Peyer's patch (tissue), 4 donors: ENCODE measurements at places on chromosomes 7 and 10.

DNA sequence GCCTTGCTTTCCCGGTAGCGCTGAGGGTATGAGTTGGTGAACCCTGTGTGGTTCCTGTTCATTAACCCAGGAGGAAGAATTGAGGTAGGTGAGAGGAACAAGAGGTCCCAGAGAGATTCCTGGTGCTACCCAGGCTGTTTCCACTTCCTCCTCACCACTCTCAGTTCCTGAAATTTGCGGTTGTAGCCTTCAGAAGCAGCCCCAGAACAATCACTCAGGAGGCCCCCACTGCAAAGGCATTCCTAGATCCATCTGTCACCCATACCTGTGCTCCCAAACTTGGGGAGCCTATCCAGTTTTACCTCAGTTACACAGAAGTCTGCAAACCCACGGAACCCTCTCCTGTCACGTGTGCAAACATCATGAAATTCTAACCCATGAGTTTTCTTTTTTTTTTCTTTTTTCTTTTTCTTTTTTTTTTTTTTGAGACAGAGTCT, 9.0 kb upstream of the PIP4K2A start:
- DNase-seq: no peak

DNA sequence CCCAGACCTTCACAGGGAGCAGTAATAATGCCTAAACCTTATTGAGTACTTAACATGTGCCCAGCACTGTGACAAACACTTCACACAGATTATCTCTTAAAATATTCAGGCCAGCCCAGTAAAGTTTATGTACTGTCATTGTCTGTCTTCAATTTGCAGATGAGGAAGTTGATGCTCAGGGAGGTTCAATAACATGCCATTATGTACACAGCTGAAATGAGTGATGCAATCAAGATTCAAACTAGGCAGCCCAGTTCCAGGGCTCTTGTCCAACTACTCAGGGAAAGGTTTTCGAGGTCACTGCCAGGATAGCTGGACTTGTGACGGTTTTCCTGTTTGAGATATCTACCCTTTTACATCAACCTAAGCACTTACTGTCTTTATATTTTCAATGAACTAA, 56.1 kb downstream of the AUTS2 start:
- no peak for DNase-seq

GRCh38 chr10:130363051-130363450, 226.9 kb downstream of the GLRX3 start:
- DNase-seq: no peak

GRCh38 chr7:117284692-117285091, 38.2 kb downstream of the WNT2 start:
- no peak for DNase-seq

DNA sequence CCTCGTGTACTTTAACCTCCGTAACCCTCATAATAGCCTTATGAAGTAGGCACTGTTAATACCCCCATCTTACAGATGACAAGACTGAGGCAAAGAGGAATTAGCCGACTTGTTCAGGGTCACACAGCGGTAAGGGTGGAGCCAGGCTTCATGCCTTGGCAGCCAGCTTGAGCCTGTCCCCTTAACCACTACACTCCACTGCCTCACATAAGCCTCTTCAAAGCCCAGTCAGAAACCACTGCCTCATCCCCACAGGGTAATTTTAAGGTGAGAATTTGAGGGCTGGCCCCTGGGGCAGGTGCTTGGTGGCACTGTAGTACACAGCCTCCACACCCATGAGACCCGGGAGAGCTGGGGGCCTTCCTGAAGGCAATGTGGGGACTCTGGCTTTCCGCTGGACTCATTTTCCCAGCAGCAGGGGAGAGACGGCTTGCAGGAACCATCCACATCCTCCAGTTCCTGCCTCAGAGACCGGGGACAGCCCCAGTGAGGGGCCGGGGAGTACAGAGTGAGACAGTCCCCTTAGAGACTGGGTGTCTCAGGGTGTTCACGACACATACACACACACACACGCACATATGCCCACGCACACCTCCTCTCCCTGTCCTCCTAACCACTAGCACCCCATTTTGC, 7.6 kb upstream of the C10orf105 start:
- peak; percentile 62 for DNase-seq

DNA sequence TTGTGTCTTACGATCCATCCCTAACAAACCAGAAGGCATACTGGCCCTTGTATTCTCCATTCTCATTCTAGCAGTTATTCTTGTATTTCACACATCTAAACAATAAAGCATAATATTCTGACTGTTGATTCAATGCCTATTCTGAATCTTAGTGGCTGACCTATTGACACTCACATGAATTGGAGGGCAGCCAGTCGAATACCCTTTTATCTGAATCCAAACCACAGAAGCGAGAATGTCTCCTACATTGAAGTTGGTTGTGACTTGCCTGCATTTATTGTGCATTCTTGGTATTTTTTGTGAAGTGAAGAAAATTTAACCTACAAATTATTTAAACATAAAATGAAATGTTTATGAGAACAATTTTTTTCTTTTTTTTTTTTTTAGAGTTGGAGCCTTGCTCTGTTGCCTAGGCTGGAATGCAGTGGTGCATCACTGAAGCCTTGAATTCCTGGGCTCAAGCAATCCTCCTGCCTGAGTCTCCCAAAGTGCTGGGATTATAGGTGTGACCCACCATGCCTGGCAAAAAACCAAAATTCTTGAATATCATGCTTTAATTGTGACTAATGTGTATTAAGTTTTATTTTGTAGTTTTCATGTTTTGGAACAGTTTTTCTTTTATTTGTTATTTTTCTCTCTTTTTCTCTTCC, 22.7 kb downstream of the EXOC4 start:
- DNase-seq: no peak

- no peak for DNase-seq
These were observed 113.0 kb downstream of the PDE1C start for GRCh38 chr7:31957090-31957720.

GRCh38 chr7:124915242-124915641, 14.4 kb downstream of the POT1 start:
- DNase-seq: no peak

- DNase-seq: no peak
These were observed 89.3 kb downstream of the MAD1L1 start for GRCh38 chr7:2143450-2143849.

- DNase-seq: no peak
These were observed 92.6 kb downstream of the MAPK8 start for GRCh38 chr10:48399056-48399541.

- DNase-seq: no peak
These were observed 1.6 kb upstream of the CDK13 start for GRCh38 chr7:39948375-39948955.

DNA sequence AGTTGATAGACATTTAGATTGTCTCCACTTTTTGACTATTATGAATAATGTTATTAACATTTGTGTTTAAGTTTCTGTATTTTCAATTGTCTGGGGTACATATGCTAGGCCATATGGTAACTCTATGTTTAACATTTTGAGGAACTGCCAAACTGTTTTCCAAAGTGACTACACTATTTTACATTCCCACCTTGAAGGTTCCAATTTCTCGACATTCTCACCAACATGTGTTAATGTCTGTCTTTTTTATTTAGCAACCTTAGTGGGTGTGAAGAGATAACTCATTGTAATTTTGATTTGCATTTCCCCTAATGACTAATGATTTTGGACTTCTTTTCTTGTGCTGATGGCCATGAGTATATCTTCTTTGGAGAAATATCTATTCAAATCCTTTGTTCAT, 832.4 kb downstream of the DNAJB9 start:
- DNase-seq: no peak

DNA sequence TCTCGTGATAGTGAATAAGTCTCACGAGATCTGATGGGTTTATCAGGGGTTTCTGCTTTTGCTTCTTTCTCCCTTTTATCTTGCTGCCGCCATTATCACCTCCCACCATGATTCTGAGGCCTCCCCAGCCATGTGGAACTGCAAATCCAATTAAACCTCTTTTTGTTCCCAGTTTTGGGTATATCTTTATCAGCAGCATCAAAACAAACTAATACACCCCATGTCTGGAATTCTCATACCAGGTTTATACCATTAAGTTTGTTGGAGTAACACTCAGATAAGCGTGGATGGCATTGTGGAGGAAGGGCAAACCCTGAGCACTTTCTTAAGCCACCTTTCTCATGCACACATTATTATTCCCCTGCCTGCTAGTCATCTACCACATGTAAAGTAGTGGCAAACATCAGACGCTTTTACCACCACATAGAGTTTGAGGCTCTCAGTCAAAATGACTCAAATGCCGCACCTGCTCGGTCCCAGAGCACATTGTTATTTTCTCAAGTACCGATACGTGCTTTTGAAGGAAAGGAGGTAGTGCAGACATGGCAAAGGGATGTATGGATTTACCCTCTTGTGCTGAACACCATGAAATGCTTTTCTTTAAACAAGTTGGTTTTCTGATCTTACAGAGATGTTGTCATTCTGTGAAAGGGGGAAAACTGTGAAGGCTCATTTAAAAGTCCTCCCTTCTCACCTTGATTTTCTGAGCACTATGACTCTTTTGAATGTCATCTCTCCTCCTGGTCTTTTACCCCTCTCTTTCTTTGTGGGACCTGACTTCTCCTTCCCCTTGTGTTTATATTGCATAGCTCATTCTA, 429.7 kb downstream of the EXOC4 start:
- DNase-seq: no peak

- DNase-seq: peak; percentile 46
These were observed 497 bp upstream of the RAB11FIP2 start for GRCh38 chr10:118047157-118047719.

DNA sequence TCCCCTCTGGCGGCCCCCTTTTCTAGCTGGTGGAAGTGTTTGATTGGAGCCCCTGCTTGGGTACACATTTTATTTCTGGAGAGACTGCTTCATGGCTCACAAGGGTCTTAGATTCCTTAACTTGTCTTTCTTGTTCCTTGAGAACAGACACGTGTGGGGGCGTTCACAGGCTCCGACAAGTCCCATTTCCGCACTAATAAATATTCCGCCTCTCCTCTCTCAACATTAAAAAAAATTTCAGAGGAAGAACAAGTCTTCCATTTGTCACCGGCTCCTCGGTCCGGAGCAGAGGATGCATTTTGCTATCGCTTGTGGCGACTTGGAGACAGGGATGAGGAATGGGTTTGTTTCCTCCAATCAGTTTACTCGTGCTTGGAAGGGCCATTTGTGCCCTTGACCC, 134.0 kb upstream of the PODXL start:
- DNase-seq: no peak

GRCh38 chr7:83559887-83560286, 89.1 kb downstream of the SEMA3E start:
- DNase-seq: no peak

DNA sequence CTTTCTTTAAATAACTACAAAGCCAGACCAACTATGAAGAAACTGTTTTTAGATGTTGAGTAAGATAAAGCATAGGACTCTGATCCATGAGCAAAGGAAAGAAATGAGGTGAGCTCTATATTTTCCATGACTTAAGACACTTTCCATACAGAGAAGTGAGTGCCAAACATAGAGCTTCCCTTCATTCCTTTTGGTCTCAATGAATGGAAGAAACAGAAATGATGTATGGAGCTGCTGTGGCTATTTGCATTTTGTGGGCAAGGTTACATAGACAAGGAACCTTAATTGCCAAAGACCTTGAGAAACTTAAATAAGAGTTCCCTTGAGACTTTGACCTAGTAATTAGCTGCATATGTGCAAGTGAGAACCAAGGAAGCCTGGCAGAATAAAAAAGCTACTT, 1152.2 kb downstream of the XPNPEP1 start:
- no peak for DNase-seq

DNA sequence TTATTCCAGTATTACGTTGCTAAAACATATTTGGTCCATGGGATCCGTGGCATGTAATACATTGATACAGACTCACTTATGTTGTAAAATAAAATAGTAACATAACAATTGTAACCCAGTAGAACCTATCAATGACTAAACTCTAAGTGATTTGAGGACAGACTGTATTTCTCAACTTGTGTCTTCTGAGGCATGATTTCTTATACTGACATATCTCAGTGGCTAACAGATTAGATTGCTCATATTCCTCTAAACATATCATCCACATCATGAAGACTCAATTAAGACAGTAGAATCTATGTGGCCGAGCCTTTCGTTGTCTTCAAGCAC, 72.3 kb downstream of the CREB5 start:
- DNase-seq: no peak

DNA sequence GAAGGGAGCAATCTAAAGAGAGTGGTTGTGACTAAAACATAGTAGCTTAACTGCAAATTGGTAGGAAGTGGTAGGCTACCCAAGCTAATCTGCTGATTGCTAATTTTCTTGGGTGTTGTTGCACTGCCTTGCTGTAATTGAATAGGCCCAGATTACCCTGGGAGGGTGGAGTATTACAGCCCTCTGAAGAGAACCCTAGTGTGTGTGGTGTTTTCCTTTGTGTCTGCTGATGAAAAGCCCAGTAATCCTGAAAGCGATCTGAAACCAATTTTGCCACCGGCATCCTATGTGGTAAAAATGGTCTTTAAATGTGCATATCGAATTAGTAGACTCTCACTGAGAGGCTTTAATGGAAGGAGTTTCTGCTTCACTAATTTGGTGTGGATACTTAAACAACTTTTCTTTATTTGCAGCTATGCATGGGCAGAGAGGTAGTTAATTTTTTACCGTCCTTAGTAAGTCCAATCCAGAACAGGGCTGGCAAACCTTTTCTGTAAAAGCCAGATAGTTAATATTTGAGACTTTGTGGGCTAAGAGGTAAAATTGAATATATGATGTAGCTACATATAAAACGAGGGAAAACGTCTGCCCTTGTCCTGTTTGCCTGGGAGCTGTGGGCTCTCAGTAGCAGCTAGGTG, 92.5 kb downstream of the CSTF2T start:
- no peak for DNase-seq

GRCh38 chr10:84291384-84291783, 37.0 kb upstream of the CCSER2 start:
- no peak for DNase-seq

- no peak for DNase-seq
These were observed 58.7 kb upstream of the COL1A2 start for GRCh38 chr7:94336009-94336408.

DNA sequence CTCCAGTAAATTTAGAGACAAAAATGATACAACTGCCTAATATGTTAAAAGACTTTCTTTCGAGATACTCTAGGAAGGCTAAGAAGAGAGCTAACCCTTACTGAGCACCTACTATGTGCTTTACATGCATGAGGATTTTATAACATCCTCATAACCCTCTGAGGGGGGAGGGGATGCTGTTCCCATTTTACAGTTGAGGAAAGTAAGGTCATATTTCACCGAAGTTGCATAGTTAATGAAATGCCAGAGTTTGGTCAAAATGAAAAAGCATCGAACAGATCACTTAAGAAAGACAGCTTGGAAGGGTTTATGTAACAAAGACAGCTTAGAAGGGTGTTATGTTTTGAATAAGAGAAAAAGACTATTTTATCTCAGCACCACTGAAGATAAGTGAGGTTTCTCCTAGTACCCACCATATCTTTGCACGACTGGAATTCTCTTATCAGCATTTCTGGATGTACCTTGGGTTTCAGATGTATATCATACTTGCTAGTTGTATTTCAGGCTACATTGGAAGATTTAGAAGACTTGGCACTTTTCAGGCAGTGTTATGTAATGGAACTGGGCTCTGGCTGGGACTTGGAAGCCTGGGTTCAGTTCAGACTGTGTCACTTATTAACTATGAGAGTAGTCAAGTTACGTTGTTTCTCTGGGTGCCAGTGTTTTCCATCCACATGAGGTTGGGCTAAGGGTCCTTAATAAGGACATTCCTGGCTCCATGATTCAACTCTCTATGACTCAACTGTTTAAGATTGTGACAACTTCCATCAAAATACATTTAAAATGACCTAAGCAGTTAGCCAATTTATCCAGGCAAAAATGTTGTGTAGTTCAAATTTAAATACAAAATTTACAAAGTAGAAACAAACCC, 6.0 kb downstream of the RHOBTB1 start:
- no peak for DNase-seq
